ENCODE measurements at places on chromosomes 6 and 20. TPM values are rescaled to one million over a fixed set of nuclear protein-coding genes. Genes with fewer than 3 reads are reported as not detected.

GTSF1L gene
- polyA plus RNA-seq = not detected

GRCh38 chr6:38144365-38144945 lies 324.9 kb downstream of the ZFAND3 start:
- no peak for DNase-seq

- DNase-seq = no peak
Measured at GRCh38 chr20:50580842-50581544, 70.8 kb downstream of the PTPN1 start.

MEI4 gene
- 1.8 TPM for polyA plus RNA-seq

SUMO4 gene
- 0.55 TPM for polyA plus RNA-seq

- DNase-seq = no peak
Measured at GRCh38 chr6:158771399-158772152, 47.6 kb downstream of the EZR start.

DNA sequence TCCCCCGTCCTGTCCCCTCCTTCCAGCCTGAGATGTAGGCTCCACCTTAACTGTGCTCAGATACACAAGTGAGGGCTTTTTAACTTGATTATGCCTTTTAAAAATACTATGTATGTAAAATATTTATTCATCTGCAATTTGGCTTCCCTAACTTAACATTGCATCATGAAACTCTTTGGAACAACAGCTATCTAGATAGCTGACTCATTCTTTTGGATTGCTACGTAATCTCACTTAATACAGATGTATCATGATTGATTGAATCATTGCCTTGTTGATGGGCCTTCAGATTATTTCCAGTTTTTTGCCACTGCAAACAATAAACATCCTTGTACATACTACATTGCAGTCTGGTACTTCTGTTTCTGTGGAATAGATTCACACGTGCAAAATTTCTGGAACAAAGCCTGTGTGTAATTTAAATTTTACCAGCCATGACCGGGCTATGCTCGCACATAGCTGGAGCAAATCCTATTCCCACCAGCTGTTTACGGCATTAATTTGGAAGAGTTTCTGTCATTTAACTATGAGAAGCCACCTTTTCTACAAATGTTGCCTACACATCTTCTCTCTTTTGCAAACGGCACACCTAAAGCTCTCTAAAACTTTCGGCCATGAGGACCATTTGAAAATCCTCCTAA lies 6.5 kb downstream of the PRND start:
- no peak for DNase-seq

BFSP1 gene
- 3.3 TPM for polyA plus RNA-seq

DNA sequence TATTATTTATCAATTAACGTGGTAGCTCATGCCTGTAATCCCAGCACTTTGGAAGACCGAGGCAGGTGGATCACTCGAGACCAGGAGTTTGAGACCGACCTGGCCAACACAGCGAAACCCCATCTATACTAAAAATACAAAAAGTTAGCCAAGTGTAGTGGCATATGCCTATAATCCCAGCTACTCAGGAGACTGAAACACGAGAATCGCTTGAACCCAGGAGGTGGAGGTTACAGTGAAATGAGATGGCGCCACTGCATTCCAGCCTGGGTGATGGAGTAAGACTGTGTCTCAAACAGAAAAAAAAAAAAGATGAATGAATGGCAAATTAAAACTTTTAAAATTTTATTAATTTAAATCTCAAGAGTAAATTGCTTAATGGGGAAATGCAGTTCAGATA lies 299.6 kb downstream of the CLVS2 start:
- no peak for DNase-seq

DNA sequence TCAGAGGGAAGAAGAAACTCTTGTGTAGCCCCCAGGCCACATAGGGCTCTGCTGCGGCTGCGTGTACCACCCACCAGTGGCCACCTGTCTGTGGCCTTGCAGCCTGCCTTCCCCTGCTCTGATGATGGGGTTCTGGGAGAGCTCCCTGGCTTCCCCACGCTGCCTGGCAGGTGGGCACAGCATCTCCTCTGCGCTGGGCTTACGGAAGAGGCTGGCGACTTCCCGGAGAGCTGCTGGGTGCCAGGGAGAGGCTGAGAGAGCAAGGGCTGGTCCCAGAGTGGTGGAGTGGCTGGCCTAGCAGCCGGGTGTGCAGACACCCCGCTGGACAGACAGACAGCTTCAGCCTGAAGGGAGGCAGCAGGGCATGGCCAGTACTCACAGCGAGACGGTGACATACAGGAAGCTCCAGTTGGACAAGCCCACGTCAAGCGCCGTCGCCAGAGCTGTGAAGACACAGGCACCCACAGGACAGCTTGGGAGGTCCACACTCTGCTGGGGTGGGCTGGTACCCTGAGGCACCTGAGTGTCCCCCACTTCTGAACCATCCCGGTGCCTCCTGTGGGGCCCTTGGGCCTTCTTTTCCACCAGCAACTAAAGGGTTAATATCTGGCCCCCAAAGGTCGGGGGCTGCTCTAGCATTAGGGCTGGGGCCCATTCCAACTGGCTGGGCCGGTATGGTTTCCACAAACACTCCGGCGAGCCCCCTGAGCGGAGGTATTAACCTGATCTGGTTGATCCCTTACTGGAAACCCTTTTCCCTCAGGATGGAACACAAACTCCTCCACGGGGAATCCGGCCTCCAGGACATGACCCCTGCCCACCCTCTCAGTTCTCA lies 48.1 kb upstream of the CDH22 start:
- DNase-seq = no peak

DNA sequence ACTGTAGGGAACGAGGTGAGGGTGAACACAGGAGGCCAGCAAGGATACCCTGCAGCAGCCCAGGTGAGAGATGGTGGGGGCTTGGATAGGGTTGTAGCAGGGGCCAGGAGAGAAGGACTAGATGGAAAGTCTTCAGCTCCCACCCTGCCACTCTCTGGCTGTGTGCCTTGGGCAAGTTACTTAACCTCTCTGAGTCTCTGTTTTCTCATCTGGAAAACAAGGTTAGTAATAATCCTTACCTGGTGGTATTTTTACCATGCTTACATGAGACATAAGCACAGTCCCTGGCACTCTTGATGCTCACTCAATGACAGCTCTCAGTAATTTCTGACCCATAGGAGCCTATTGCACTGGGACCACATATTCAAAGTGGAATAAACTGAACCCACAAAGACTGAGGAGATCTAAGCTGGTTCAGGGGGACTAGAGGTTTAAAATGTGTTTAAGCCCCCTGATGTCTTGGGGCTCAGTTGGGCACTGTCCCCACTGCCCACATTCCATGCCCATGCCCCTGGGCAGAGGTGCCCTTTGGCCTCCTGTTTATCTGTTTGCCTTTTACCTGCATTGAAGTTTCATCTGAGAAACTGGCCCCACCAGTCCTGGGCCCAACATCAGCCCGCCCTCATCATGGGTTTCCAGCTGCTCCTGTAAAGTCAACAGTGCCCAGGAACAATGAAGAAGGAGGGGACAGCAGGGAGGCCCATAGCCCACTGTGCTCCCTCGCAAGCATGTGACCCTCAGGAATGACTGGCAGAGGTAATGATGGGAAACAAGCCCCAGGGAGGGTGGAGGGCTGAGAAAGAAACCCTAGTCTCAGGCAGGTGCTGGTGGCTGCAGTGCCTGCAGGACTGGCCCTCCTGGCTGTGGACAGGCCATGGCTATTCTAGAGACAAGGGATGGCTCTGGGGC lies 104.0 kb downstream of the VEGFA start:
- peak; percentile 91 for DNase-seq

ZNF165 gene
- 4.1 TPM for polyA plus RNA-seq

GRCh38 chr6:14573267-14573666 lies 455.7 kb downstream of the CD83 start:
- DNase-seq = no peak

DNA sequence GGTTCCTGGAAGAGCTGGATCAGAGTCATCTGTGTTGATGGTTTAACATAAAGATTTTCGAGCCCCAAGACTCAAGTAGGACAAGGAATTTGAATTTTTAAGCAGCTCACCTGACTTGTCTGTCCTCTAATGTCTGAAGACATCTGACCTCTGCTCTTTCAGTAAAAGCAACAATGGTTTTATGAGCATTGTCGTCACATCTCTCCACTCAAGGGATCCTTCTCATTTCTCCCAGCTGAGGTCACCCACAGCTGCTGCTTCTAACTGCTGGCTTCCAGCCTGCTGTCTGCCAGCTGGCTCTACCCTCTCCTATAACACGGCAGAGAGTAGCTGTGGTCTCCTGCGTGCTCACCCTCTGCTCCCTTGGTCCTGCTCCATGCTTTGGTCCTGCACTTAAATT lies 24.7 kb upstream of the HDAC2 start:
- DNase-seq = peak; percentile 37

DNA sequence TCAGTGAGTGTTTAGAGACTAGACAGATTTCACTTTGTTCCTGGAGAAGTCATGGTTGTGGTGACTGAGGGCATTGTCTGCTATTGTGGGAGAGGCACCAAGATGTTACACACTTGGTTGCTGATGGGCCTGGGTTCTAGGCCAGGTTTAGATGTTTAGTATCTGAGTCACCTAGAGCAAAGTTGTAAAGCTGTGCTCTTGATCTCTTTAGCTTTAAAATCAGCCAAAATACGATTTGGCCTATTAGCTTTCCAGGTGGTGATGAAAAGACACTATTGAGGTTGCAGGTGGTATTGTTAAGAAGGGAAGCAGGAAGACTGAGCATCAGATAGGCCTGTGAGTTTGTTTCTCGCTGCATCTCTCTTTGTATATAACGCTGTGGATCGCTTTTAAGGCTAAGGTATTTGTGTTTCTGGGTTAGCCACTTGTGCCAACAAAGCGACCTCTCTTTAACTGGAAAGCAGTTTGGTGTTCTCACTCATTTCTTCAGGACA lies 48.6 kb downstream of the FOXO3 start:
- DNase-seq = no peak

PTCRA gene
- polyA plus RNA-seq = 0.41 TPM
